HEK293T (cell line): ENCODE measurements at places on chromosomes 1 and 21.

DNA sequence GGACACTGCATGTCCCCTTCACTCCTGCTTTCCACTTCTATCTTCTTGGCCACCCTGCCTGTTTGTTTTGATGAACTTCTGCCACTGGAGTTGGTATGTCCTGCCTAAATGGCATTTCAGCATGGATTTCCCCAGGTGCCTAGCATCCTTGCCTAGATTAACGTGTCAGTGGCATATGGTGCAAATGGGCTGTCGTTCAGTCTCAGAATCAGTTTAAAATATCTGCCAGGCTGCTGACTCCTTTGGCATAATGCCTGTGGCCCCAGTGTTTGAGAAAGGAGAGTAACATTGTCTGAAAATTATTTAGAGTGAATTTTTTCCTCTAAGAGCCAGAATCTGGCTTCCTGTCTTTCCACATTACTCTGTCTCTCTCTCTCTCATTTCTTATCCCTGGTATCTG lies 64.9 kb upstream of the BARHL2 start:
- DNase-seq, result no peak

- DNase-seq, result no peak
These were observed 9.7 kb upstream of the HMGCS2 start for GRCh38 chr1:119778359-119778758.

GRCh38 chr1:186091222-186091720 lies 283.8 kb downstream of the TPR start:
- DNase-seq, result no peak

DNA sequence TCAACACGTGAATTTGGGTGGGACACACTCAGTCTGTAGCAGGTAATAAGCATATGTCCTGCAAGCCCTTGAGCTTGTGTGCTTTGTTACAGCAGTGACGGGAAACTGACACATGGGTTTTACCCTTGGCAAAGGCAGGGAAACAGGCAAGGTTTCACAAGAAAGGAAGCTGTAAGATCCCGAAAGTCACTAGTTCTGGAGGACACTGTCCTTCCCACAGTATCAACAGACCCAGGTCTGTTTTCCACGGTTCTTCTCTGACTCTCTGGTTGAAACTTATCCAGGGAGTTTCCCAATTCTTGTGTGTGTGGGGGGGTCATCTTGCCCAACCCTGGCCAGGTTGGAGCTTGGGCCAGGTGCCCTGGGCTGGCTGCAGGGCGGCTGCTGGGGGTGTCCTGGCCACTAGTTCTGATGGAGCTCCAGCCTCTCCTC lies 29.3 kb upstream of the ZBTB21 start:
- no peak for DNase-seq

DNA sequence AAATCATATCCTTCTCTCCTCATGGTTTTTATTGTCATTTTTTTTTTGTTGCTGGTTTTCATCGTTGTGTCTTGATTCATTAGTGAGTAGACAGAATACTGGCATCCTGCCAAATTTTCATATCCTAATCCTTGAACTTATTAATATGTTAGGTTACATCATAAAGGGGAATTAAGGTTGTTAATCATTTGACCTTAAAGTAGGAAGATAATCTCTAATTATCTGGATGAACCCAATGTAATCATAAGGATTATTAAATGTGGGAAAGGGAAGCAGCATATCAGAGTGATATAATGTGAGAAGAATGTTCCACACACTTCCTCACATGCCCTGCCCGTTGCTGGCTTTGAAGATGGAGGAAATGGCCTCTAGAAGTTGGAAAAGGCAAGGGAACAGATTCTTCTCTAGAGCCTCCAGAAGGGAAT lies 299.7 kb downstream of the HMCN1 start:
- no peak for DNase-seq

DNA sequence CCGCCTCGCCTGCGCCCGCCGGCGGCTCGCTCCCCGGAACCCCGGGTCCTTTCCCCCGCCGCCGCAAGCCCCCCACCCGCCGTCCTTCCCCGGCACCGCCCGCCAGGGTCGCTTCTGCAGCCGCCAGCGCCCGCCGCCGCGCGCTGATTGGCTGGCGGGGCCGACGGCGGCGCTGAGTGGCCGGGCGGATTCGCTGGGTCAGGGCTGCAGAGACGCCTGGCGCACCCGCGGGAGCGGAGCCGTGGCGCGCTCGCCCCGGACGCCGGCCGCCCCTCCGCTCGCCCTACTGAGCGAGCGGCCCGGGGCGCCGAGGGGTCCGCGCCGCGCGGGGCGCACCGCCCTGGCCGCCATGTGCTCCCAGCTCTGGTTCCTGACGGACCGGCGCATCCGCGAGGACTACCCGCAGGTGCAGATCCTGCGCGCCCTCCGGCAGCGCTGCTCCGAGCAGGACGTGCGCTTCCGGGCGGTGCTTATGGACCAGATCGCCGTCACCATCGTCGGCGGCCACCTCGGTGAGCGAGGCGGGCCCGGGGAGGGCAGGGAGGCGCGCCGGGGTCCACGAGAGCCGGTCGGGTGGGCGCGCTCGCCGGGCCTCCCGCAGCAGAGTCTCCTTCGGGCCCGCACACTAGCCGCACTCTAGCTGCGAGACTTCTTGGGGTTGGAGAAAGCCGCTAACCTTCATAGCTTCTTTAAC lies at the start of gene RIMKLA:
RIMKLA (plus strand) TSS at position 207 of the 694 bp plus-strand sequence; CDS start at position 350, 143 bp downstream.
- peak; percentile 89 for DNase-seq

GRCh38 chr1:115496904-115497527 lies 144.8 kb upstream of the VANGL1 start:
- no peak for DNase-seq

- DNase-seq, result no peak
These were observed 17.5 kb downstream of the ZBTB18 start for GRCh38 chr1:244068567-244068966.

DNA sequence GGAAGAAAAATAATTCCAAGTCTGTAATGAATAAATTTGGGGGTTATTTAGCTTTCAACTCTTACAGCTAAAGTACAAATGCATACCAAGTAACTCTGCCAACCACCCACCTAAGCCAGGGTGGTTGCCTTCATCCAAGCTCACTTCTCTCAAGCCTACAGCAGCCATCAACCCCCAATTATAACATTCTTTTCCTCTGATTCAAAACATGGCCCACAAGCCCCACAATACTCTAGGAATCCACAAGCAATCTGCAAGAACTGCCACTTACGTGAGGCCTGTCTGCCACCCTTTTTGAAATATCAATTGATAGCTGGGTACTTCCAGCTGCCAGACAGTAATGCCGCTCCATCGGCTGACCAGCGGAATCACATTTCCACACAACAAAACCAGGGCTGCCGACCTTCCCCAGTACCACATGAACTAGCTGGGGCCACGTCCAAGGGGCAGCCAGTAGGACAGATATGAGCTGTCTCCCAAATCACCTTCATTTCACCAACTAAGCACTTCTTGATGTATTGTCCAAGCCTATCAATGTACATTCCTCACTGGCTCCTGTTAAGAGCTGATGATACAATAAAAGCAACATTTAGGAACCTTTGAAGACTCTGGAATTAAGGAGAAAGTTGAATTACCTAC lies 3.2 kb downstream of the LBR start:
- no peak for DNase-seq

DNA sequence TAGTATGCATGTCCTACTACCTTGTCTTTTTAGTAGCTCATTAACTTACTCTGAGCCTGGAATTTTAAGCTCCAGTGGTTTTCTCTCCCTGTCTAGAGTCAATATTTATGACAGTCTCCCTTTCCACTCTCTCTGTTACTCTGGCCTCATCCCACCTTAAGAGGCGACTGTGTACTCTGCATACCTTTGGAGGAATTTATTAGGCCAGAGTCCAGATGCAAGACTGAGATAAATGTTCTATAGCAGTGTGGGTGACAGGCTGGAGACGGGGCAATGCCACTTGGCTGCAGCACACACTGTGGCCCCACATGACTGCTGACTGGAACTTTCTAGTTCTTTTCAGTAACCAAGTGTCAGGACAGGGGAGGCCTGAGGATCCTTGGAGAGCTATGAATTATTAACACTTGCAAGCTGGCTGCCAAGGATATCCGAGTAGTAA lies 4.1 kb upstream of the PDZK1 start:
- DNase-seq, result no peak

GRCh38 chr1:27517907-27518718 lies 28.1 kb upstream of the WASF2 start:
- DNase-seq, result no peak

DNA sequence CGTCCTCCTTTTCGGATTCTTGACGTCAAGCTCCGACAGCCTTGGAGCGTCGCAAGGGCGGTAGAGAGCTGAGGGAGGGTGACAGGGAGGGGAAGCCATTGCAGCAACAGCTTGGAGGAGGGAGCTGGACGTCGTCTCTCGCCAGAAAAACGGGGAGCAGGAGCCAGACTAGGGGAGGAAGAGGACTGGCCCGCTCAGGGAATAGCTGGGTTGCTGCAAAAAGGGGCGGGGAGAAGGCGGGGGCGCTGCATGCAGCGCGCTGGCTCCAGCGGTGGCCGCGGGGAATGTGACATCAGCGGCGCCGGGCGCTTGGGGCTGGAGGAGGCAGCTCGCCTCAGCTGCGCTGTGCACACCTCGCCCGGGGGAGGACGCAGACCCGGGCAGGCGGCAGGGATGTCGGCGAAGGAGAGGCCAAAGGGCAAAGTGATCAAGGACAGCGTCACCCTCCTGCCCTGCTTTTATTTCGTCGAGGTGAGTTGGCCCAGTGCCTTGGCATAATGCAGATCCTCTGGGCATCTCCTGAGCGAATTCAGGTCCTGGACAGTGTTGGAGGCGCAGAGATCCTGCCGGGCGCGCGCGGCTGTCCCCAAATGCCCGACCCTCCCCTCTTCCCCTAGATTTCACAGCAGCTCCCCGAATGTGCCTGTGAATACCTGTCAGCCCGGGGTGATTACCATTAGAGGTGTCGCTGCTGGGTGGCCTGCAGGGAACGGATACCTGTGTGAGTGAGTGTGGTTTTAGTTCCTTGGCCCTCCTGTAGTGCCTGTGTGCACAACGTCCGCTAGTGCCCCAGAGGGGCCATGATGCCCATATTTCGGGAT lies at the start of gene PLPPR4:
PLPPR4 (plus strand) TSS at position 292 of the 821 bp plus-strand sequence; CDS start at position 394, 102 bp downstream.
- peak; percentile 78 for DNase-seq

DNA sequence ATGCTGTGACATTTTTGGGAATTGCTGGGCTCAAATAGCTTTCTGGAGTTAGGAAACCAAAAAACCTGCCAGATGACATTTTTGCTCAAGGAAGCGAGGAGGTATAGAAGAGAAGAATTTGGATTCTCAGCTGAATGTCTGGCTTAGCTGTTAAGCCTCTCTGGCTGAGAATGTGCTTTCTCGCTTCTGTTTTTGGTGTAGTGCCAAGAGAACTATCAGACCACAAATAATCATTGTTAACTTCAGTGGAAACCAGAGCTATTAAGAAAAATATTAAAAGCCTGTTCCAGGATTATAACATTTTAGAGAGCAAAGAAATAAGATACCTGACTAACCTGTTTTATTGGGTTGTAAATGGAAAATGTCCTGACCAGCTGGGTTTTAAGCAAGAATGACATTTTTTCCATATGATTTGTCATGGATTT lies 39.5 kb upstream of the DIPK1A start:
- no peak for DNase-seq

DNA sequence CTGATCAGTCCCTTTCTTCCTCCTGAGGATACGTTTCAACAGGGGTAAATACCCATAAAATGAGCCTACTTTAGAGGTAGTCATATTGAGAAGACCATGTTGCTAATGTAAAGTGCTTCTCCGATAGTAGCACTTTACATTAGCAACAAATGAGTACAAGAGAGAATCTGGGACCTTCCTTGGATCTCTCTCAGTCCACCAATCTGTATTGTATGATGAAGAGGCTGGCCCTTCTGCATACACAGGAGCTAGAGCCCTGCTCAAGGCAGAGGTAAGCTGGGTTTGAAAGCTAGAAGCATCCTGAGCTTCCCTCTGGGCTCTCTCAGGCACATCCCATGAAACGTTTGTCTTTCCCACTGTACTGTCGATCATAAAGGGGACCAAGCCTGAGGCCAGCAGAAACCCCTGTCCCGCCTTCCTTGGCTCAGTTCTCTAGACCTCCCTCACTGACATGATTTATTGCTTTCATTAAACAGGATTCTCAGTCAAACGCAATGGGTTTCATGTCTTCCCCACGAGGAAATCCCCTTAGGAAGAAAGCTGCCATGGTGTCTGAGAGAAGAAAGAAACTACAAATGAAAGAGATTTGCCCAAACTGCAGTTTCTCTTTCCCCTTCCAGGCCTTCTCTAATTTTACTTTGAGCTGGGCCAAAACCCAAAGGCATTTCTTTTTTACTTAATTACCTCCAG lies 62.8 kb upstream of the BCAR3 start:
- DNase-seq, result no peak

- no peak for DNase-seq
These were observed 9.8 kb downstream of the RGS18 start for GRCh38 chr1:192167911-192168700.

DNA sequence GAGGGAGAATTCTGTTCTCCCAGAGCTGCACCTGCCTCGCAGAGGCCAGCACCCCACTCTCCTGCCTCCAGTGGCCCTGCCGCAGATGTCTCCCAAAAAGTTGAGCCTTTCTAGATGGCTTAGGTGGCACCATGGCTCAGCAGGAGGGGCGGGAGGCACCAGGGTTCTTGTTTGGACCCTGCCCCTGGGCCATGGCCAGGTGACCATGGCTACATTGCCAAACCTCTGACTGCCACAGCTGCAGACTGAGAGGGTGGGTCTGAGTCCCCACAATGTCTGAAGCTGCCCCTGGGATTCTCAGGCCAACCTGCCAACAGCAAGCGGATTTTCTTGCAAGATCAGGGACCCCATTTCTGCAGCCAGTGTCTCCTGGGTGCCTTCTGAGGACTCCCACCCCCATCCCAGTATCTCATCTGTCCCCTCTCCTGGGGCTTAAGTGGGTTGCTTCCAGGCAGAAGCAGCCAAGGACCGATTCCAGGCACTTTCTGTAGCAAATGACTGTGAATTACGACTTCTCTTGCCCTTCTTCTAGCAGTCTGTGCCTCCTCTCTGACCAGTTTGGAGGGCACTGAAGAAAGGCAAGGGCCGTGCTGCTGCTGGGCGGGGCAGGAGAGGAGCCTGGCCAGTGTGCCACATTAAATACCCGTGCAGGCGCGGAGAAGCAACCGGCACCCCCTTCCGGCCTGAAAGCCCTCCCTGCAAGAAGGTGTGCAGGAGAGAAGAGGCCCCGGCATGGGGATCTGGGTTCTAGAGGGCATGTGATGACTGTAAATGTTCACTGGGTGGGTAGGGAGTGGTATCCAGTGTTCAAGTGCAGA lies 22.5 kb downstream of the SESN2 start:
- no peak for DNase-seq

GRCh38 chr1:150085406-150085805 lies 17.8 kb downstream of the VPS45 start:
- DNase-seq, result no peak

- DNase-seq, result no peak
These were observed 86.2 kb downstream of the UBR4 start for GRCh38 chr1:19123837-19124236.

- DNase-seq, result no peak
These were observed 29.7 kb upstream of the PYHIN1 start for GRCh38 chr1:158901623-158902022.

GRCh38 chr1:208564466-208564865 lies 320.3 kb upstream of the PLXNA2 start:
- DNase-seq, result no peak
